ENCODE measurements at places on chromosomes 4 and X.

DNA sequence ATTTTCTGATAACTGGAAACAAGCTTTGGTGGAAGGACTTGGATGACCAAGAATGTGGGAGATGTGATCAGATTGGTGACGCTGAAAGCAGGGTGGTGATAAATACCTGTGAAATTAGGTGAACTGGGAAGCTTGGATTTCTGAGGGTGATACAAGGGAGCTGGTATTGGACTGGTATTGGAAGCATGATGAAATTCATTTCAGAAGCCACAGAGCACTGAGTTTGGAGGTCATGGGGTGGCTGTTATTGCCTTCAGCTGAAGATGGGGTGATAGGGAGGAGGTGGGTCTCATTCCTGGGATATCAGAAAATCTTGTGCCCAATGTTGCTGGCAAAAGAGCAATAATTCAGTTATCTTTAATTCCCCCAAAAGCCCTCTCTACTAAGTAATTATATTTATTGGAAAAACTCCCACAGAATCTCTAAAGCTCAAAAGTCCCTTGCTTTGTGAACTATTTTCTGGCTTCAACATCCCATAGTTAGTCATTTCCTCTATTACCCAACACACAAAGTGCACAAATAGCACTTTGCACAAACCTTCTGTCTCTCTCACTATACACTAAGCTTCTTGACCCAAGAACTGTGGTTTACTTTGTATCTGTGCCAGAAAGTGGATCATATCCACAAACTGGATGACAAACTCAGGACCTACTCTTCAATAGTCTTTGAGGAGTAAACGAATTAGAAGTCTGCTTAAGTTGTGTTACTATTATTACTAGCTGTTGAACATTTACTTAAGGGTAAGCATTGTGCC is 23.1 kb upstream of the CAMK2D start:
- DNase-seq: no peak

DNA sequence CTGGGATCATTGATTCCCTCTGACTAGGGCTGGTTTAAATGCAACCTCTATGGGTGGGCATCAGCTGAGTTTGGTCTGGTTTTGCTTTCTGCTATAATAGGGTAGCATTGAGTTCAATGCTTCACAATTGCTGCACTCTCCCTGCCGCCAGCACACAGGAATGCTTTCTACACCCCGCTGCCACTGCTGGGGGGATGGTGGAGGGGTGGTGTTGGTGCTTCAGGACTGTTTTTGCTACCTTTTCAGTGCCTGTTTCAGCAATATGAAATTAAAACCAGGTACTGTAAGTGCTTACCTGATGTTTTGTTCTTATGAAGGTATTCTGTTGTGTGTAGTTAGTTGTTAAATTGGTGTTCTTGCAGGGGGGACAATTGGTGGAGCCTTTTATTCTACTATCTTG is 67.7 kb downstream of the GNL3L start:
- no peak for DNase-seq

GRCh38 chr4:6272863-6273660 is 3.4 kb downstream of the WFS1 start:
- no peak for DNase-seq

- DNase-seq: no peak
Observed at GRCh38 chrX:153669901-153670731, 3.5 kb downstream of the PNCK start.

DNA sequence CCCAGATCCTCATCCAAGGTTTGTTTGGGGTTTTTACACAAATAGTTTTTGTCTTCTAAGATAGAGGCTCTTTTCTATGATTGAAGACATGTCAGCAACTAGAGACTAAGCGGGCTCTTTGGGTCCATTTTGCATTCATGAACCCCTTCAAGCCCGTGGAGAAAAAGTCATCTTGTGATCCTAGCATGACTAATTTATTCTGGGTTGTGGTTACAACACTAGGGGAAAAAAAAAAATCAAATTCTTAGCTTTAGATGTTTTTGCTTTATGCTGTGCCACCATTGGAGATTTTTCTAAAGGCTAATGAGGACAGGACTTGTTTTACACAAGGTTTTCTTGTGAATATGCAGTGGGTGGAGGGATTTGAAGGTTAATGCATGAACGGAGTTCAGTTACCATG is 440.0 kb downstream of the PCDH7 start:
- DNase-seq: no peak

DNA sequence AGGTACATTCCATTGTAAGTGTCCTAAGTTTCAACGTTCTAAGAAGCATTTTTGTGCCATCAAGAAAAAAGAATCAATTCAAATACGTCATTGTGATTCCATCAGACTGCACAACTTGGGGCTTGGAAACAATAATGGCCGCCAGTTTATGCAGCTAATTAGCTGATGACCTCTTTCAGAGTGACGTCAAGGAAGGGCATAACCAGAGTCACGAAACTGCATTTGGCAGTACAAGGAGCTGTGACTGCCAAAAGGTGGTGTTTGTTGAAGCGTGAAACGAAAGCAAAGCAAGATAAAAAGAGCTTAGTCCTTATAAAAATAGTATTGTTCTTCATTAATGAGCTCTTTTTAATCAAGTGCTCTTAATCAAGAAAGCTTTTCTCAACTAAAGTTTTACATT is 81.1 kb upstream of the SH3RF1 start:
- DNase-seq: no peak

DNA sequence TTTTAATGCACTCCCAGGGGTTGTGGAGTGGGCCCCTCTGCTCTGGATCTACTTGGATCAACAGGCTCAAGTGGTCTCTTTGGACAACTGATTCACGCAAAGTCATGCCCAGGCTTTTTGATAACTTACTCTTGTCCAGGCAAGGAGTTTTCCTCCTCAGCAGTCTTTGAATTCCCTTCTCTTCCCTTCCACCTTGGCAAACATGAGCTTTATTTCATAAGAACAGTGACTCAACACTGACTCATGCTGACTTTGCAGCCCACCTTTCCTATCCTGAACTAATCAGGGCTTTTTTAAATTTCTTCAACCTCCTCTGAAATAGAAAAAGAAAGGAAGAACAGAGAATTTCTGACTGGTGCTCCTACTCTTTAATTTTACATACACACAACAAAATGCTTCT is 132.1 kb upstream of the LDB2 start:
- DNase-seq: no peak

DNA sequence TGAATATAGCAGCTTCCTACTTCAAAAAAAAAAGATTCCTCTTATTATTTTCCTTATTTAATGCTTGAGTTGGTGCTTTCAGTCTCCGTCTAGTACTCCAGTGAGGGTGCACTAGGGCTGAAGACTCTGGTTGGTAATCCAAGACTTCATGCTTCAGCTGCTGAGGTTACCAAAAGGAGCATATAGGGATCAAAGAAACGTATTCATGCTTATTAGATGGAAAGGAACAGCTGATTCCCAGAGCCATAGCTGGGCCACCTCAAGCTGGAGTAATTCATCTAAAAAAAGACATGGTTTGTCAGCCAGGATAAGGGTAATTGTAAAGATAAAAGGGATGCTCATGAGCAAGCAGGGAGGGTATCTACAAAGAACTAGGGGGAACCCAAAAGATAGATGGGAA is 131.7 kb upstream of the FAM47B start:
- DNase-seq: no peak
